Caudate nucleus (tissue), 63 donors: ENCODE measurements at places on chromosomes 7 and 10.

DNA sequence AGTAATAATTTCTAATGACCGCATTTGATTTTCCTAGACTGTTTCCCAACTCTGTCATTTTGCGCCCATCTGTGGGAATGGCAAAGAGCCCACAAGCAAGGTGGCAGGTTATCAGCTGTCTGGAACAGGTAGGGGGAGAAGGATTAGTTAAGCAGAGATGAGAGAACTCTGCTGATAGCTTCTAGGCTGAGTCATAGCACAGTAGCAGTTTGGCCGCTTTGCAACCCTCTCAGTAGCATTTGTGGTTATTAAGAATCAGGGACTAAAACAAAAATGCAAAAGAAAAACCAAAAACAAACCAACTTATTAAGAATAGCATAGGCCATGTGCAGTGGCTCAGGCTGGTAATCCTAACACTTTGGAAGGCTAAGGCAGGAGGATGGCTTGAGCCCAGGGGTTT lies 602.7 kb upstream of the SORCS1 start:
- no peak for DNase-seq

GRCh38 chr7:81790686-81791085 lies 20.8 kb upstream of the HGF start:
- DNase-seq = no peak

DNA sequence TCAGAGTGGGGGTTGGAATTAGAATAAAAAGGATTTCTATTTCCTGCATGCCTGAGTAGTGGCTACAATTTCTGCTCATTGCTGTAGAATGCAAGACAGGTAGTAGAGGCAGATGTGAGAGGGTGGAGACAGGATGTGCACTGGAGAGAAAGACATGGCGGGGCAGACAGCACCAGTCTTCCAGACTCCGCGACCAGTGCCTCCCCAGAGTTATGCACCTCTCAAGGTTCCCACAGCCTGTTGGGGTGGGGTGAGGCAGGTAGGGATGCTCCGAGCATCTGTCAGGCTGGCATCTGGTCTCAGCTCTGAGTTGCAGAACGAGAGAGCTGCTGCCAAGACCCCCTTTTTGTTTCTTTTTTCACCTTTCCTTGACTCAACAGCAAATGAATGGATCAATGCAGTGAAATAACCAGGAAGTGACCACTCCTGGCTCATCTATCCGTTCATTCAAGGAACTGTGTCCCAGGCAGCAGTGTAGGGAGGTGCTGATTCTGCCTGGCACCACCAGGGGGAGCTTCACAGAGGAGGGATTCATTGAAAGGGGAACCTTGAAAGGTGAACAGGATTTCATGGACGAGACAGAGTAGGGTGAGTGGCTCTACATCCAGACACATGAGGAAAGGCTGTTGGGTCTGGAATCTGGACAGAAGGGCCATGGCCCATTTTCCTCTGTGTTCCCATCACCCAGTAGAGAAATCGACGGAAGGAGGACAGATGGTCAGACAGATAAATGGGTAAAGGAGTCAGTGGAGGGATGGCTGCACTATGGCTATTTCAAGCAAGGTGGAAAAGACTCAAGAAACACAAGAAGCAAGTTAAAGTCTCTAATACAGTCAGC lies 17.2 kb upstream of the SLC18A3 start:
- no peak for DNase-seq

DNA sequence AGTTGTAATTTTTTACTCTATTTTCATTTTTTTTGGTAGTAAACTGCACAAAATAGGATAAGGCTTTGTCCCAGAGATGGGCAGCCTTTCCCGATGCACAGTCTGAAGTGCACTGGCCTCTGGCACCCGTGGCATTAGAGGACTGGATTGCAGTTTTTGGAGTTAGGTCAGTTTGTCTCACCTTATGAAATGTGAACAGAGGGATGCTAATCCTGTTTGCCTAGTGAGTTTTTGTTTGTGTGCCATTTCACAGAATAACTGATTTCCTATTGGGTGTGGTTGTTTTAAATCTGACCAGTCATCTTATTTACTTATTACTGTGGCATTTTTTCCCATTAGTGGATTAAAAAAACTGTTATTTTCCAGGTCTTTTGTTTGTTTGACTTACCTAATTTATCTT lies 109.5 kb upstream of the GATA3 start:
- no peak for DNase-seq

DNA sequence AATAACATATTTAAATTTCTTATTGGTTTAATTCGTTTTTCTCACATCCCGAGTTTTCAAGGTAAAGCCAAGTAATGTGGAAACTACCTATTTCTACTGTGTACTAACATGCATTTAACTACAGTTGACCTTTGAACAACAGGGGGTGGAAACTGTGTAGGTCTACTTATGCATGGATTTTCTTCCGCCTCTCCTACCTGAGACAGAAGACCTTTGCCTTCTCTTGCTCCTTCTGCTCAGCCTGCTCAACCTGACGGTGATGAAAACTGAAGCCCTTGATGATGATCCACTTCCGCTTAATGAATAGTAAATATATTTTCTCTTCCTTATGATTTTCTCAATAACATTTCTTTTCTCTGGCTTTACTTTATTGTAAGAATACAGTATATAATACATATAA lies 18.5 kb downstream of the MEOX2 start:
- no peak for DNase-seq

- DNase-seq = no peak
Measured at GRCh38 chr7:27346531-27347275, 104.1 kb downstream of the EVX1 start.

DNA sequence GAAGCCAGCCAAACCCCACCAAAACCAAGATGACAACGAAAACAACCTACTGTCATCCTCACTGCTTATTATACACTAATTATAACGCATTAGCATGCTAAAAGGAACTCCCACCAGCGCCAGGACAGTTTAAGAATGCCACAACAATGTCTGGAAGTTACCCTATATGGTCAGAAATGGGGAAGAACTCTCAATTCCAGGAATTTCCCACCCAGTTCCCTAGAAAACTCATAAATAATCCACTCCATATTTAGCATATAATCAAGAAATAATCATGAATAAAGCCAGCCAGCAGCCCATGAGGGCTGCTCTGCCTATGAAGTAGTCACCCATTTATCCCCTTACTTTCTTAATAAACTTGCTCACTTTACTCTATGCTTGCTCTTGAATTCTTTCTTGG lies 20.8 kb downstream of the MICU1 start:
- DNase-seq = no peak

DNA sequence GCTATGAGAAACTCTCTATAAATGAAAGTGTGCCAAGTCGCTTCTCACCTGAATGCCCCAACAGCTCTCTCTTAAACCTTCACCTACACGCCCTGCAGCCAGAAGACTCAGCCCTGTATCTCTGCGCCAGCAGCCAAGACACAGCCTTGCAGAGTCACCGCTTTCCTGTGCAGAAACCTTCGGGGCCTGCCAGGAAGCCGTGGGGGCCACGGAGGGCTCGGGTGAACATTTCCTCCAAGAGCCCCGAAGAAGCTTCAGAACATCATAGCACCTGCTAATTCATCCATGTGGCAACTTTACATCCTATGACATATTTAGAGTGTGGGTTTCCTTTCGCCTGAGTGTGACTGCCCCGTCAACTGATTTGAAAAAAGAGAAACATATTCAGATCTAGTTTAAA lies 55.7 kb upstream of the PRSS58 start:
- no peak for DNase-seq
